NCI-H1105 treated with DMSO at 0.1 percent for 48 hours (cell line): ENCODE measurements at places on chromosomes 4 and X.

DNA sequence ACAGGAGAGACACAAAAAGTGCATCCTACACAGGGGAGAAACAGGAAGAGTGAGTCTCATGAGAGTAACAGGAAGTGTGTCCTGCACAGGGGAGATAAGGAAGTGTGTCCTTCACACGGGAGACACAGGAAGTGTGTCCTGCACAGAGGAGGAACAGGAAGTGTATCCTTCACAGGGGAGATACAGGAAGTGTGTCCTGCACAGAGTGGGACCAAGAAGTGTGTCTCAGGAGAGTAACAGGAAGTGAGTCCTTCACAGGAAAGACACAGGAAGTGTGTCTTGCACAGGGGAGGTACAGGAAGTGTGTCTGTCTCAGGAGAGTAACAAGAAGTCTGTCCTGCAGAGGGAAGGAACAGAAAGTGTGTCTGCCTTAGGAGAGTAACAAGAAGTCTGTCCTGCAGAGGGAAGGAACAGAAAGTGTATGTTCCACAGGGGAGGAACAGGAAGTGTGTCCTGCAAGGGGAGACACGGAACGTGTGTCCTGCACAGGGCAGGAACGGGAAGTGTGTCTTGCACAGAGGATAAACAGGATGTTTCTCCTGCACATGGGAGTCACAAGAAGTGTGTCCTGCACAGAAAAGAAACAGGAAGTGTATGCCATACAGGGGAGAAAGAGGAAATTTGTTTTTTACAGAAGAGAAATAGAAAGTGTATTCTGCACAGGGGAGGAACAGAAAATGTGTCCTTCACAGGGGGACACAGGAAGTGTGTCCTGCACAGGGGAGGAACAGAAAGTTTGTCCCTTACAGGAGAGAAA, 102.0 kb downstream of the ARSF start:
- no peak for DNase-seq

GRCh38 chrX:39397561-39398199, 596.4 kb downstream of the MID1IP1 start:
- peak; percentile 74 for DNase-seq

- peak; percentile 29 for DNase-seq
Observed at GRCh38 chr4:87527431-87528220, 1.6 kb downstream of the SPARCL1 start.

DNA sequence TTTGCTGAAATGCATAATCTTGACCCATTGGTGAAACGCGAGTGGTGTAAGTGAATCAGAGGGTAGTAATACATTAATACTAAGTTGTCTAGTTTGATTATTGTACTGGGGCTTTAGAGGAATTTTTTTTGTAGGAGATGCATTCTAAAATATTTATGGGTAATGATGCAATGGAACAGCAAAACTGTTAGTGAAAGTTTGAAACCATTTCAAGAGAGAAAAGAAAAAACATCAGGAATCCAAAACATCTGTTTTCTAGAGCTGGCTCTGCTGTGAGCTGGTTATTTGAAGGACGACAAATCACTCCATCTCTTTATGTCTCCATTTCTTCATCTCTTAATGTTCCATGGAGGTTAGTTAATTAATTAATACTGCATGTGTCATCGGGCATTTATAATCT, 351.9 kb upstream of the FAT1 start:
- no peak for DNase-seq

DNA sequence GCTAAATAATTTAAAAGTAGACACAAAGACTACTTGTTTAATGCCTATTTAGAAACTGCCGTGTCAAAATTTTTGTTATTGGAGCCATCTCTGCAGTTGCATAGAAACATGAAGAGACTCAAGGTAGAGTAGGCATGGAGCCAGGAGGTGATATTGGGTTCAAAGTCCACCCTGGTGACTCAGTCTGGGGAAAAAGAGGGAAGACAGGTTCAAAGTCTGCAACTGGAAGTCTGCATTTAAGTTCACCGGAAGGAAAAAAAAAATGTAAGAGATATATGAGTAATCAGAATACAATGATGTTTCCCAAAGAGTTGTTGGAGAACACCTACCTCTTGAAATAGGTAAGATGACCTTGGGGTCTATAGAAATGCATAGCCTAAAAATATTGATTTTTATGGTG, 67.4 kb upstream of the QRFPR start:
- DNase-seq: no peak

GRCh38 chr4:120769227-120769626, 153.3 kb downstream of the PRDM5 start:
- DNase-seq: no peak

- DNase-seq: no peak
Observed at GRCh38 chr4:25154594-25155265, 5.5 kb downstream of the SEPSECS start.

DNA sequence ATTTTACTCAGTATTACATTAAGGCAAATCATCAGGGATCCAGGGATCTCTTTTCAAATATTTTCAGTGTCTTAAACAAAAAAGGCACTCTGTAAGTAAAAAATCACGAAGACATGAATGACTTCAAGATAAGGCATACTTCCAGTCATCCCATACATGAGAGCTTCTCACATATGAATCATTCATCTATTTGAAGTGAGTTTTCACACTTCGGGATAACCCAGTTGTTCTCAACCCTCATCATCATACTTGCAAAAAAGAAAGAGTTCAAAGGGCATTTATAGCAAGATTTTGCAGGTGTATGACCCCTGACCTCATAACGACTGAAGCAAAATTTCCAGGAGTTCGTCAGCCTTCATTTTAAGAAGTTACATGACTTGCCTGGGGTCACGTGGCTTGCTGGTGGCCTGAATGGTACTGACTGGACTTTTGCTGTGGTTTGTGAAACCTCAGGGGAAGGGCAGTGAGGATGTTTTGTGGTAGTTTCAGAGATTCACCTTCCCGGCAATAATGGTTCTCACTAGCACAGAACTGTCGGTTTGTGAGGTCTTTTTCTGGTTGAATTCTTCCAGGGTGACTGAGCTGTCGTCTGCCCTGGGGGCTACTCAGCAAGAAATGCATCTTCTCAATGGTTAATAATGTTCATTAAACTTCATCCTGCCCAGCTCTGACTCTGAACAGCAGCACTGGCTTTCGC, 115.8 kb upstream of the SHISA3 start:
- DNase-seq: no peak

- DNase-seq: no peak
Observed at GRCh38 chr4:53602390-53602789, 11.1 kb upstream of the LNX1 start.

- no peak for DNase-seq
Observed at GRCh38 chr4:153817466-153817865, 28.6 kb upstream of the SFRP2 start.

GRCh38 chrX:29941287-29941686, 274.1 kb upstream of the MAGEB2 start:
- DNase-seq: no peak

DNA sequence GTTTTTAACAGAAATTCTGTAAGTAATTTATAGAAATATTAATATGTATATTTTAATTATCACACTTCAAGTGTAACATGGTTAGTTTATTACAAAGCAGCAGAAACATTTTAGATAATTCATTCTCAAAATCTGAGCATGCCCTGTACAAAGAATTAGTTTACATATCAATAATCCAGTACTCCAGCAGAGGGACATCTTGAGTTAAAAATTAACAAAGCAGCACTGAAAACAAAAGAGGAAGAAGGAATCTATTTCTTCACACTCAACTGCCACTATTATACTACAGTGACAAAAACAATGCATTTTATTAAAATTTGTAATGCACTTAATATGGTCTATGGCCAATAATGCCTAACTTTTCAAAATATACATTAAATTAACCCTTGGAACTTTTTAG, 179.1 kb upstream of the KLHL4 start:
- peak; percentile 31 for DNase-seq

DNA sequence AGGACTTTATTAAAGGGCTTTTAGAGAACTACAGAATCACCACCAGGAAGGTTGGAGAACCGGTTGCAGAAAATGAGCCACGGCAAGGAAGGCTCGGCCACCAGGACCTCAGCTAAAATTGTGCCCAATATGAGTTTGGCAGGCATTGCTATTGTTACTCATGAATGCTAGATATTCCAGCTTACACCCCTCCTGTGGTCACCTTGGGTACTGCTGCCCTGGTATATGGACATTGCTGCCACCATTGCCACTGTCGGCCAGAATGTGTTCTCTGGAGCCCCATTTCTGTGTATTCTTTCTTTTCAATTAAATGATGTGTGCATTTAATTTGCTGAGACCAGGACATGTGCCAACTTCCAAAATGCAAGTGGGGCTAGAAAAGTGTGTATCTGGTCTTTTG, 626.7 kb upstream of the BOD1L1 start:
- DNase-seq: no peak

GRCh38 chr4:181566490-181566889, 676.7 kb upstream of the TENM3 start:
- no peak for DNase-seq

GRCh38 chr4:138200236-138200590, 41.9 kb downstream of the SLC7A11 start:
- no peak for DNase-seq

DNA sequence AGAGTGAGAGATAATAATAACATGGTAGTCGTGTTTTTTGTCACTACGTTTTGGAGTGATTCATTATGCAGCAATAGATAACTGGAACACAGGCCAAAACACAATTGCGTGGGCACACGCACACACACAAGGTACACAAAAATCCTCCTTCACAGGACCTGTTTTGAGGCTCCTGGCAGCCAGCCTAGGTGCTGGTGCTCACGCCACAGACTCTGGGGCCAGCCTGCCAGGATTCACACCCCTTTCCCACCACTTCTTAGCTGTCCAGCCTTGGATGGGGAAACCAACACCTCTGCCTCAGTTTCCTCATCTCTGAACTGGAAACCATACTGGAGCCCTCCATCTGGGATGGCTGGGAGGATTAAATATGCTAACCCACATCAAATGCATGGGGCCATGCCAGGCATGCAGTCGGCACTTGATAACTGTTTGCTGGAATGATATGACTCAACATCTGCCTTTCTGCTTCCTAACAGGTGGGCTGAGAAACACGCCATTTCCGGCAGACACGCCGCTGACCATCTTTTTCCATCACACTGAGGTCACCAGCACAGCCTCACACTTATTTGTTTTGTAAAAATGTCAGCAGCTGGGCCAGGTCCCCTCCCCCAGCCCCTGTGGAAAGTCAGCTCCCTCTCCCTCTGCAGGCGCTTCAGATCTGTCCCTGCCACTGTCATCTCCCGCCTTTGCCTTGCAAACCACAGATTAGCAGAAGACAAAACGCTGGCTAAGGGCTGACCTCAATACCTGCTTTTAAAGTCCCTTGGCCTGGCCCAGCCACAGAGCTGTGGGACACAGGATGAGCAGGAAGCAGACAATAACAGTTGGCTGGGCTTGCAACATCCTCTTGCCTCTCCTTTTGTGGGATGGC, 237.5 kb downstream of the BCOR start:
- DNase-seq: no peak

DNA sequence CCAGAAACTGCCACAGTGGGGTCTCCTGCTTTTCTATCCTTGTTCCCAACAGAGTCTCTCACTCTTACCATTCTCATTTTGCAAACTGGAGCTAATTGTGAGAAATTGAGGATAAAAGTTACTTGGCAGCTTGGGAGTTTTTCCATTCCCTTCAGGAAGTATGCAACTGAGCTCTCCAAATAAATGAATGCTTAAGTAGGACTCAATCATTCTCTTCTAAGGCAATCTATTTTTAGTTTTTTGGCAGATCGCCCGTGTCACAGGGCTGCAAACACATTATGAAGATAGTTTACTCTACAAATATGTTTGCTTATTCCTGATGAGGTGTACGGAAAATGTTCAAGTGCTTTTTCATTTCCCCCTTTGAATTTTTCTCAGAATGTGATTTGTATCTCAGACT, 5.3 kb downstream of the ASB11 start:
- DNase-seq: peak; percentile 87

DNA sequence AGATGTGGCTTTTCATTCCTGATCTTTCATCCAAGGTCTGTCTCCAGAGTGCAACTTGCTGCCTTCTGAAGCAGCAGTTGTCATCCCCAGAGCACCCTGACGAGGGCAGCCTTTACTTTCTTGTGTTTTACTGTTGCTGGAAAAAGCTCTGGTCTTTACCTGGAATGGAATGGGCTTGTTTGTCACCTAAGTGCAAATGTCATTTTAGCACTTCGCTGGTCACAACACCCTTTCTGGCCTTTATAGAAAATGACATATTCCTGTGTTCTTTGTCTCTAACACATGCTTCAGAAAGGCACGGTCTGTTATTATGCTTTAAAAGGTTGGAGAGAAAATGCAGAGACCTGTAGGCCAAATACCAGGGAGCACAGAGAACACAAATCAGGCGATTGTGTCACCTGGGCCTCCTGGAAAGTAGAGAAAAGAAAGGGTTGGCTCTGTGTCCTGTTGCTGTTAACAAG, 332.7 kb upstream of the IGFBP7 start:
- DNase-seq: peak; percentile 33

GRCh38 chr4:141348573-141348972, 127.9 kb downstream of the ZNF330 start:
- no peak for DNase-seq

- no peak for DNase-seq
Observed at GRCh38 chr4:139568206-139568955, 12.4 kb upstream of the SETD7 start.

GRCh38 chr4:182000077-182000476, 243.1 kb upstream of the TENM3 start:
- no peak for DNase-seq

- no peak for DNase-seq
Observed at GRCh38 chr4:86521373-86521969, 72.6 kb upstream of the PTPN13 start.

GRCh38 chr4:148007314-148007760, 275.4 kb downstream of the ARHGAP10 start:
- DNase-seq: no peak

- no peak for DNase-seq
Observed at GRCh38 chr4:2076908-2077536, 17.9 kb downstream of the NAT8L start.

- no peak for DNase-seq
Observed at GRCh38 chr4:121330180-121330665, 50.6 kb downstream of the QRFPR start.

- DNase-seq: no peak
Observed at GRCh38 chr4:41799126-41799525, 50.6 kb upstream of the PHOX2B start.

GRCh38 chr4:173520921-173521466, 9.0 kb downstream of the HAND2 start:
- no peak for DNase-seq

GRCh38 chr4:189185810-189186432, 754.8 kb upstream of the FRG1 start:
- DNase-seq: no peak

DNA sequence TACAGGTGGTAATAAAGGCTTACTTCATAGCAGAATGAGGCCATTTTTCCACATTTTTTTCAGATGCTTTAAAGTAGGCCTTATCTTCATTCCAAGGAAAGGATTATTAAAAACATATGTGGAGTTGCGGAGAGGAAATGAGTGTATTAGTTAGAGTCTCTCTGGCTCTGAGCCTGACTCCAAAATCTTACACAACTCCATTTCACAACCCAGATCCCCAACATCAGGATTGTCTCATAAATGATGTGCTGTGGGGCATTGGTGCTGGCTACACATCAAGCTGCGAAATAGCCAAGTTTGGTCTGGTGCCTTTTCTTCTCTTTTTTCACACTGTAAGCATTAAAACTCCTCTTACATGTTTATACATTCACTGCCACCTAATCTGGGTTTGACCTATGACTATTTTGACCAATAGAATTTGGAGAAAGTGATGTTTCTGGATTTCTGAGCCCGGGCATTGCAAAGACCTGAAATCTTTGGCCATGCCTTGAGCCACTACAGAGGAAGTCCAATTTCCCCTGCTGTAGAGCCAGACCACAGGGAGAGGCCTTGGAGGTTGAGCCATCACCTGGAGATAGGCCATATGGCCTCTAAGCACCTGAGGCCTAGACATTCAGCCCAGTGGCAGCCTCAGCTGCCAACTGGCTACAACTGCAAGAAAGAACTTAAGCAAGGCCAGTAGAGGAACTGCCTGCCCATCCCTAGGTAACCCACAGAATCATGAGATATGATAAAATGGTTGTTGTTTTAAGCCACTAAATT, 16.7 kb upstream of the SOD3 start:
- DNase-seq: no peak
